Right ventricle myocardium superior (tissue), 1 donor: ENCODE measurements at places on chromosomes 6 and 20. TPM values are rescaled to one million over a fixed set of nuclear protein-coding genes. Genes with fewer than 3 reads are reported as not detected.

- no peak for DNase-seq
These were observed 121.1 kb downstream of the FOXA2 start for GRCh38 chr20:22462975-22463914.

- no peak for DNase-seq
These were observed 24.1 kb upstream of the SERPINB1 start for GRCh38 chr6:2865694-2866151.

The SSTR4 gene
- total RNA-seq = not detected

The COL10A1 gene
- not detected for total RNA-seq

The TRIM10 gene
- not detected for total RNA-seq

DNA sequence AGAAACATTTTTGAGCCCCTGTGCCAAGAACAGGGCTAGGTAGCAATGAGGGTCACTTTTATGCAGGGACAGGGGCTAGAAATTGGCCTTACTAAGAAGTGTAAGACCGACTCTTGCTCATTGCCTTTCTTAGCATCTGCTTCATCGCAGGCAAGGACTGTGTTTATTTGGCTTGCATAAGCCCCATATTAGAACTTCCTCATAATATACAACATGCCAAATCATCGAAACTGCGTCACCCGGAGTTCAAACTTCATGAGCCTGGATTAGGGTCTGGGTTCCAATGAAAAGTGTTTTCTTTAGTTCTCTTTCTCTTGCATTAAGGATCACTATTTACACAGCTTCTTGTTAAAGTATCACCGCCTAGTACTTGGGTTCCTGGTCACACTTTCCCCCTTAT lies 977 bp upstream of the SMAP1 start:
- DNase-seq = no peak

- DNase-seq = no peak
These were observed 10.2 kb upstream of the TGM3 start for GRCh38 chr20:2285613-2286012.

DNA sequence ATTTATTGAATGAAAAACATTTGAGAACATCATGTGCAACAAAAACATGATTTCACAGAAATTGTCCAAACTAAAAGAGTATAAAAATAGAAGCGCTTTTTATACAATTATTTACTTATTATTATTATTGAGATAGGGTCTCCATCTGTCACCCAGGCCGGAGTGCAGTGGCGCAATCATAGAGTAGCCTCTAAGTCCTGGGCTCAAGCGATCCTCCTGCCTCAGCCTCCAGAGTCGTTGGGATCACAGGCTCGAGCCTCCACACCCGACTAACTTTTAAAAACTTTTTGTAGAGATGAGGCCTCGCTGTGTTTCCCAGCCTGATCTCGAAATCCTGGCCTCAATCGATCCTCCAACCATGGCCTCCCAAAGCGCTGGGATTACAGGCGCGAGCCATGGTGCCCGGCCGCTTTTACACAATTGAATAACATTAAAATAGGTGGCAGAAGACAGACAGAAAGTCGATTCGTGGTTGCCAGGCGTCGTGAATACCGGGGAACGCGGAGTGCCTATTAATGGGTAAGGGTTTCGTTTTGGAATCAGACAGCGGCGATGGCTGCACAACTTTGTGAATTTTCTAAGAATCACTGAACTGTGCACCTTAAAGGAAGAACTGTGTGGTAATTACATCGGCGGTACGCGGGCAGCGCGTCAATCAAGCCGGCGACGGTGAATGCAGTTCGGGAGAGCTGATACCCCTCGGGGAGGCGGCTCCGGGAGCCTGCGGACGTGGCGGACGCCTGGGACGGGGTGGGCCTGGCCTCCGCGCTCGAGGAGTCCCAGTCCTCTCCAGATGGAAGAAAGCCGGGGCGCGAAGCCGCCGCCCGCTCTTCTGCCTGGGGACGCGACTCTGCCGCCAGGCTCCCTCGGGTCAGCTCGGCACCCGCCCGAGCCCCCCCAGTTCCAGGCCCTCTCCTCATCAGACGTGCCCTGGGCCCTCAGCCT lies 807 bp downstream of the TBC1D20 start:
- DNase-seq = peak; percentile 72

DNA sequence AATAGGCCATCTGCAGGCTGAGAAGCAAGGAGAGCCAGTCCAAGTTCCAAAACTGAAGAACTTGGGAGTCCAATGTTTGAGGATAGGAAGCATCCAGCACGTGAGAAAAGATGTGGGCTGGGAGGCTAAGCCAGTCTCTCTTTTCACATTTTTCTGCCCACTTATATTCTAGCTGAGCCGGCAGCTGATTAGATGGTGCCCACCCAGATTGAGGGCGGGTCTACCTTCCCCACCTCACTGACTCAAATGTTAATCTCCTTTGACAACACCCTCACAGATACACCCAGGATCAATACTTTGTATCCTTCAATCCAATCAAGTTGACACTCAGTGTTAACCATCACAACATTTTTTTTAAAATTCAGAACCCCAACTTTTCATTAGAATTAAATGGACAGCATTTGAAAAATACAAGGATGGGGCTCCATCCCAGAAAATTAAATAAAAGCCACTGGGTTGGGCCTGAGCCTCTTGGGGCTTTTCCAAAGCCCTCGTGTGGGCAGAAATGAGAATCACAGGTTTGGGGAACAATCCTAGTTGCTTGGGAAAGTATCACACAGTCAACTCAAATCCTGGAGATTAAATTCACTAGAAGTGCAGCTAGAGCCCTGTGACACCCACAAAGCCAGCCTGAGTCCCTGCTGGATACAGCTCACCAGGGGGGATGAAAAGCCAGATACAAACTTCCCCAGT lies 2.2 kb downstream of the CLDN20 start:
- DNase-seq = no peak

The TBXT gene
- total RNA-seq = not detected

- DNase-seq = no peak
These were observed 1294.9 kb upstream of the CITED2 start for GRCh38 chr6:140669321-140669720.

GRCh38 chr20:24685736-24686135 lies 216.3 kb downstream of the SYNDIG1 start:
- no peak for DNase-seq

The PDCD2 gene
- total RNA-seq = 26.2 TPM

The SRMS gene
- total RNA-seq = not detected

- DNase-seq = no peak
These were observed 1.2 kb upstream of the RPF2 start for GRCh38 chr6:110980648-110981047.

DNA sequence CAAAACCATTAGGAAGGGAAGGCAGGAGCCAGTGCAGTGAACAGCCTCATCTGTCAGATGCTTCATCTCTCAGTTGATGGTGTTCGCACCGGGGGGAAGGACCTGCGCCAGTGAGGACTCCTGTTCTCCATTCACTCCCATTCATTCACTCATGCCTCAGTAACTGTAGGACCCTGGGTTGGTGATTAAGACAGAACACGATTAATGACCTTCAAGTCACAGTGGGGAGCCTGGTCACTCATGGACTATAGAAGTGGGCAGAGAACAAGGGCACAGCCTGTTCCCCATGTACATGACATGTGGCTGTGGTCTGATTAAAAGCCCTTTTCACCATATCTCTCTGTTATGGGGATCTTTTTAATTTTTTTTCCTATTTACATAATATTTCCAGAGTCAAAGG lies 113.3 kb downstream of the RPS12 start:
- no peak for DNase-seq

DNA sequence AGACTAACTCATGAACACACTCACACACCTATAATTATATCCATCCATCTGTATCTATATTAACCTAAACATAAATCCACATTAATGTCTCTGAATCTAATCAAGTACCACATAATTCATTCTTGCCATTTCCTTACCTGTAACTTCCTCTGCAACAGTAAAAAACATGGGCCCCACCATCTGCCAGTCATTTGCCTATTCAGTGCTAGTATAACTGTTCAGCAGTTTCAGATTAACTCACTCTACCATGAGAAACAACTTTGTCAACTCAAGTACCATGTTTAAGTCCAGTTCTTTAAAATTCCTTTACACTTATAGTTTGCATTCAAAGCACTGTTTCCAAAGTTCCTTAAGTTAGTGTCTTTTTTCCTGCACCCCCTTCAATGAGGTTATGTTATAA lies 68.8 kb downstream of the LAMP5 start:
- DNase-seq = no peak

GRCh38 chr6:28315628-28316027 lies 20.3 kb downstream of the ZSCAN31 start:
- no peak for DNase-seq

DNA sequence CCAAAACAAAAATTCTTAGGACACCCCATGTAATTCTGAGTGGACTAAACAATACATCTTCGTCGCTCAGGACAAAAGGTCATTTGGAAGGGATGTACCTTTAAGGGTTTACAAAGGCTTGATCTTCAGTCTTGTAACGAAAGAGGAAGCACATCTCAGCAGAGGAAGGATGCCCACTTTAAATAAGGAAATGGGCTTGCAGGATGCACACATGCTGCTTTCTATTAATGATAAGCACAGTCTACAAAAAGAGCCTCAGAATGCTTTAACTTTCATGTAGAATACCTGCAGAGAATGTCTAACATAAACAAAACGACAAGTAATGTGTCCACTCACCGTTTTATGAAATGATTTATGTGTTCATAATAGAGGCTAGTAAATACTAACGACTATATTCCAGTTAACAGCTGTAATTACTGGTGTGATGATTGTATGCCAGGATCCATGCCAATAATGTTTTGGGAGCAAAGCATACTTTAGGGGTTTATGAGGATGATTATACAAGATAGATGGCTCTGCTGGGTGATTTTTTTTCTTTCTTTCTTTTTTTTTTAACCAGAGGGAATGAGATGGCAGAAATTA lies 216.9 kb downstream of the GMDS start:
- no peak for DNase-seq

DNA sequence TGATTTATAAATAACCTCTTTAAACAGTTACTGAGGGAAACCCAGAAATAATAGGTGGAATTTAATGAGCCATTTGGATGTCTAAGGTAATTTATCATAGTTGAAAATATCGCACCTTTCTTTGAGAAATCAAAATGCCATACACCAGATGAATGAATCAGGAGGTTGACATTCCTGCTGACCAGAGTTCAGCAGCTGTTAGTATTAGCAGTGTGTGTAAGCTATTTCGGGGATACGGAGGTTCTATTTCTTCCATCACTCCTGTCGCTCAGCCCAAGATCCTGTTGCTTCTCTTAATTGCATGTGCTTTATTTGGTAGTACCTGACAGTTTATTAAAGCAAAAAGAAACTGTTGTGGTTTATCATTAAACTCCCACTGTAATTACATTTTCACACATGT lies 67.1 kb downstream of the HDGFL1 start:
- DNase-seq = no peak

DNA sequence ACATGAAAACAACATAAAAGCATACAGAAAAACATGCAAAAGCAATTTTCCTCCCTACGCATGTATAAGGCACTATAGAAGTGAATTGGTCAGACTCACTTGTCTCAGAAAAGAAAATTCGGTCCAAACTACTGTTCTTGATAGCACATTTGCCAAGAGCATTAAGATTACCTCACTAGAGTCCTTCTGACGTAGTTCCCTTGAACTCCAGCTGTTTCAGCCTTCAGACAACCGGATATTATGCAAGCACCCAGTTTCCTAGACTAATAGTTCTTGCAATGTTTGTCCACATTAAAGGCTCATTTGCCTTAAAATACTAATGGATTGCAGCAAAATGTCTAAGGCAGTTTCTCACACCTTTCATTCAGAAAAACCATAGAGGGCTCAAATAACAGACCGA lies 2.5 kb upstream of the CASS4 start:
- DNase-seq = no peak

DNA sequence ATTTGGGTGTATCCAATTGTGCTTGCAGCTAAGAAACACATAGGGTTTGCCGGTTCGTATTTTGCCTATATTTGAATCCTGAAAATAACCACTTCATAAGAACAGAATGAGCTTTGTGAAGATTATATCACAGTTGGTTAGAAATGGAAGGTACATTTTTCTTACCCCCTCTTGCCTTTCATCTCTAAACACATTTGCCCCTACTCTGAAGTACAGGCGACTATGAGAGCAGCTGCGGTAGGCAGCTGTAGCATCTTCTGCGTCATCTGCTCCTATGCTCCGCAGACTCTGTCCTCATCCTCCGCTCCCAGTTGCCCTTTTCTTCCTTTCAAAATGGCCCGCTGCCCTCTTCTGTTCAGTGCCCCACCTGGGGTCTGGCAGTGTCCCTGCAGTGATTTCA lies 47.6 kb upstream of the REV3L start:
- no peak for DNase-seq

DNA sequence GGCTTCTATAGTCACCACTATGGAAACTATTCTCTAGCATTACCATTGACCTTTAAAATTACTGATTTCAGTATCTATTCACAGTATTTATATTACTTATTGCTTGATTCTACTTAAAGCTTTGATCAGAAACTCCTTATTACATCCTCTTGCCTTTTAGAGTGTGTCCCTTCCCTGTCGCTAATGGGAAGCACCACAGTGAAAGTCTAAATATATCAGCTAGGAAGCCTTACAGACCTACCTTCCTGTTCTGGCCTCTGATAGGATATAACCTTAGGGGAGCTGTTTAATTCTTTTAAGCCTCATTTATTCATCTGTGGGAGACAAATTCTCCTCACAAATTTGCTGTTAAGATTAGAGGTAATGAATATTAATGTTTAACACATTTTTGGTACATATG lies 122.7 kb downstream of the ADGRB3 start:
- DNase-seq = no peak

DNA sequence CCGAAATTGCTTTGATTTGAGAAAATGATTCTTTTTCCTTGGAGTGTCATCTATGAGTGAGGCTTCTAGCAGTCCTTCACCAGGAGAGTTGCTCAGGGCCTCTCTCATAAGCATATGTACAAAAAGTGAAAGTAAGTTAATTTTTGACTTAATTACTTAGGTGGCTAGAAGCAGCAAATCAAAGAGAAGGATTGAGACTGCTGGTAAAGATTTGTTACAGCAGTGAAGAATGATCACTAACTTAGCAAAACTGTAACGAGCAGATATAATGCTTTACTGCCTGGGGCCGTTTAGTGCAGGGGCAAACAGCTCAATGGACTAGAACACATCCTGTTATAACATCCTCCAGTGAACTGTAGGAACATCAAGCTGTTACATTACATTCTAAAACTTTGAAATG lies 167.8 kb upstream of the RIPOR2 start:
- DNase-seq = no peak

The PPP1R3G gene
- 14.2 TPM for total RNA-seq

The SLC24A3 gene
- total RNA-seq = 0.62 TPM

- no peak for DNase-seq
These were observed 184.4 kb downstream of the PTPRK start for GRCh38 chr6:128335963-128336362.

The MUCL3 gene
- not detected for total RNA-seq

- DNase-seq = no peak
These were observed 85.2 kb downstream of the DTNBP1 start for GRCh38 chr6:15577550-15578171.

The CRYBG1 gene
- 1.6 TPM for total RNA-seq

- no peak for DNase-seq
These were observed 354.2 kb upstream of the SULF2 start for GRCh38 chr20:48139262-48140041.
